Caco-2 (cell line): ENCODE measurements at places on chromosomes 12 and 14.

- DNase-seq: peak; percentile 78
These were observed 34.8 kb downstream of the HIGD1C start for GRCh38 chr12:50986966-50987737.

- no peak for DNase-seq
These were observed 63.6 kb downstream of the CHGA start for GRCh38 chr14:92986254-92987147.

DNA sequence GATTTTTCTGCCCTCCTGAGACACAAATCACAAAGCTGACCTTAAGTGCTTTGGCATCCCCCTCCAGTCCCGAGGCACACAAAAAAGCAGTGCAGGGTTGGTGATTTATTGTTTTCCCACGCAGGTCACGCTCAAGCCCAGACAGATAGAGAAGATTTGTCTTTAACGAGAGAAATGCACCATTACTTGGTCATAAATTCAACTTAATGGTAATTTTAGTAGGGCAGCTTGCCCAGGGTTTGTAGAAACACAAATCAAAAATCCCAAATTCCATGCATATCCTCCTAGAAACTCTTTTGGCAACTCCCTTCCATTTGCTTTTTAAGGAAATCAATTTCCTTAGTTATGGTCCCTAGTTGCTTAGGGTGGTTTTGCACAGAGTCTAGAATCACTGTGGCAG is 132.6 kb downstream of the IGF1 start:
- DNase-seq: no peak

GRCh38 chr12:76820888-76821482 is 57.1 kb downstream of the ZDHHC17 start:
- peak; percentile 52 for DNase-seq

DNA sequence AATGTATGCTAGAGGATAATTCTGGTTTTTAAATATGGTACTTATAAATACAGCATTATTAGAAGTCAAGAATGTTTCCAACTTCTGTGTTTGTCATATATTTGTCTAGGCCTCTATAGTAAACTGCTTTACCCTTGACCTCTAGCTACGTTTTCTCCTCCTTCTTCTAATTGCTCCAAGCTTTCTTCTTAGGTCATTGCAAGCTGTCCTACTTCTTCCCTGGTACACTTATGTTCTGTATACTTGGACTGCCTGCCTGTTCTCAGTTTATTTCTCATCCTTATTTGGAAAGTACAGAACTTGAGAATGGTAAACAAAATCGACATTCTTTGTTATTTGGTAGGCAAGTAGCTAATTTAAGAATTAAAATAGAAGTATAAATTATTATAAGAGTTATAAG is 23.9 kb upstream of the ATP2B1 start:
- no peak for DNase-seq

- no peak for DNase-seq
These were observed 17.3 kb upstream of the KRR1 start for GRCh38 chr12:75528692-75529091.

DNA sequence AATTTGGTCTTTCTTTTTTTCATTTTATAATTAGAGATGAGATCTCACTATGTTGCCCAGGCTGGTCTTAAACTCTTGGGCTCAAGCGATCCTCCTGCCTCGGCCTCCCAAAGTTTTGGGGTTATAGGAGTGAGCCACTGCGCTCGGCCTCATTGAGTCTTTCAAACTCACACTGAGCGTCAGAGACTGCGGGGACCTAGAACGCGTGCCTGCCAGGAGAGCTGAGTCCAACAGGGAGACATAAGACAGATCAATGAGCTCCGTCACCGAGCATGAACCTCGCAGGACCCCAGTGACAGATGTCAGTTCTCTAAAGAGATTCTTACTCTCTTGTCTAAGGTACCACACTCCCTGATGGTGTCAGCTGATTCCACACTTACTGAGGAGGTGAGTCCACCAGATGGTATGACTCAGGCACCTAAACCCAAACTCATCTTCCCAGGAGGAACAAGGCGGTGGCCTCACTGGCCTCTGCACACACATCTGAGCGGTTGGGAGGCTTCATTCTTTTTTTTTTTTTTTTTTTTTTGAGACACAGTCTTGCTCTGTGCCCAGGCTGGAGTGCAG is 58.9 kb downstream of the CCDC88C start:
- no peak for DNase-seq

DNA sequence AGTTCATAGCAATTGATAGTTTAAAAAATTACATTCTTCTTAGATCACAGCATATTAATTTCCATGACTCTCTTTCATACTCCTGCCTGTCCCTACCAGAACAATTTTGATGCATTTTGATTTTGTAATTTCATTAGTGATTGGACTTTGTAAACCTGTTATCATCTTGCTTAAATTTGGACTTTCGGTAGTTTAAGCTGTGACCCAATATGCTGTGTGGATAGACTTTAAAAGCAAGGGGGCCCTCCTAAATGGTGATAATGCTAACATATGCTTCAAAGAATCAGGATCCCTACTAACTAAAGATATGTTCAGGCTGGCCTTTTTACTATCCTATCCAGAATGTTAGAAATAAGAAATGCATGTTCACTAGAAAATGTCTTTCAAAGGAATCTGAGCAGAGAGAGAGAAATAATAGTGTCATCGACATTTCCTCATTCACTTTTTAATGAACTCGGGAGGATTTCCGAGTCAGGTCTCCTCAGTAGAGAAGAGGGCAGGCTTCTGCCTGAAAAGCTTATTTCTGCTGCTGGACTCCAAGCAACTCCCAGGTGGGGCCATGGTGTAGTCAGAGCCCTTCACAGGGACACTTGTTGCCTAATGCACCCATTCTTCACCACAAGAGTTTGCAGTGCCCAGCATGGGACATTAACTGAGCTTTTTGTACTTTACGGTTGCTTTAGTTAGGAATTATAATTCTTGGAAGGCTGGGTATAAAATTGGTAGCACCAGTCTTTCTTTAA is 16.7 kb downstream of the SLC38A4 start:
- no peak for DNase-seq
